ENCODE measurements at places on chromosomes 2 and 18.

DNA sequence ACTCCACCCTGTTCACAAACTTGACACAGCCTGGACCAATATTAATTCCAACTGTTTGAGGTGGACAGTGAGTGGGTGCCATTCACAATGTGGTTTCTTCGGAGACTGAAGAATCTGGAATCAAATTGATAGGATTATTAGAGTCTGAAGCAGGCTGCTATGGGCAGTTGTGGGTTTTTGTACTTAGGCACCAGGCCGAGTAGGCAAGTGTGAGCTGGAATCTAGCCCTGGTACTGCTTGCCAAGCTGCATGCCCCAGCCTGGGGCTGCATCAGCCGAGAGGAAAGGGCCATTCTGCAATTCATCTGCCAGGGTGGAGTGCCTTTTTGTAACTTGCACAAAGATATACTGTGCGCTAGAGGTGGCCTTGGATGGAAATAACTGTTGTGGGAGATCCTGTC, 654.7 kb upstream of the FANCL start:
- DNase-seq = no peak

DNA sequence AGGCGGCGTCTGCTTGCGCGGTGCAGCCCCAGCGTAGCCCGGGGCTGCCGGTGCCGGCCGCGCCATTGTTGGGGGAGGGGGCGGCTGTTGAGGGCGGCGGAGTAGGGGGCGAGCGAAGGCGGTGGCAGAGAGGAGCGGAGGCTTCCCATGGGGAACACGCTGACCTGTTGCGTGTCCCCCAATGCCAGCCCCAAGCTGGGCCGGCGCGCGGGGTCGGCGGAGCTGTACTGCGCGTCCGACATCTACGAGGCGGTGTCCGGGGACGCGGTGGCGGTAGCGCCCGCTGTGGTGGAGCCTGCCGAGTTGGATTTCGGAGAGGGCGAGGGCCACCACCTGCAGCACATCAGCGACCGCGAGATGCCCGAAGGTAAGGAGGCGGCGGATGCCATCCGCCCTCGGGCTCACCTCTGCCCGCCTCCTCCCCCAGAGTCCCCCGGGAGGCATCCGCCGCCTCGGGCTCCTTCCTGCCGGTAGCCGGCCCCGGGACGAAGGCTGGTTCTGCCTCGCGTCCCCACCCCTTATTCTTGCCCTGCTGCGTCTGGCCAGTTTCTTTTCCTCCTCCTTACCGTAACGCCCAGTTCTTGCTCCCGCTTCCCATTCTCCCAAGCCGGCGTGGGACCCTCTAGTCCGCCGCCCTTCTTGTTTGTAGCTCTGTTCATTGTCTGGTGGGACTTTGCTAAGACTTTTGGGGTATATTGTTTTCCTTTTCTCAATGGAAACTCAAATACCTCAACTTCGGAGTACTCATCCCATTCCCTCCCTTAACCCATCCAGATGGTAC, 500 bp downstream of the CCNYL1 start:
- peak; percentile 68 for DNase-seq

GRCh38 chr2:202634556-202635427, at the start of gene FAM117B:
Gene FAM117B (plus strand): TSS chr2:202634969. CDS start chr2:202635188, 219 bp downstream.
- peak; percentile 99 for DNase-seq

- no peak for DNase-seq
Observed at GRCh38 chr18:10401521-10401920, 52.9 kb upstream of the APCDD1 start.

GRCh38 chr2:103734911-103735310, 973.1 kb downstream of the TMEM182 start:
- no peak for DNase-seq

DNA sequence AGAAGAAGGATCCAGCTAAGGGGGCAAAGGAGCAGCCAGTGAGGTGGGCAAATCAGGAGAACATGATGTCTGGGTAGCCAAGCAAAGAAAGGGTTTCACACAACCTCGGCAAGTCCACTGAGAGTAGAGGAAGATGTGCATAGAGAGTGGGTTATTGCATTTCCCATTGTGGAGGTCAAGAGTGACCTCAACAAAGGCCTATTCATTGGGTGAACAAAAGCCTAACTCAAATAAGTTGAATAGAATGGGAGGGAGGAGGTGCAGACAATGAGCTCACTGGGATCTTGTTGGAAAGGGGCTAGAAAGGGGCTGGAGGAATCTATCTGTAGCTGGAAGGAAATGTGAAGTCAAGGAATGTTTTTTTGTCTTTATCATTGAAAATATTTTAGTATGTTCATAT, 14.0 kb upstream of the PDCL3 start:
- DNase-seq = peak; percentile 30

- no peak for DNase-seq
Observed at GRCh38 chr2:119958670-119959268, 54.1 kb upstream of the EPB41L5 start.

GRCh38 chr2:201258666-201259615, 1.4 kb upstream of the CASP8 start:
- no peak for DNase-seq

GRCh38 chr2:70515938-70516337, 37.7 kb downstream of the TGFA start:
- DNase-seq = no peak

DNA sequence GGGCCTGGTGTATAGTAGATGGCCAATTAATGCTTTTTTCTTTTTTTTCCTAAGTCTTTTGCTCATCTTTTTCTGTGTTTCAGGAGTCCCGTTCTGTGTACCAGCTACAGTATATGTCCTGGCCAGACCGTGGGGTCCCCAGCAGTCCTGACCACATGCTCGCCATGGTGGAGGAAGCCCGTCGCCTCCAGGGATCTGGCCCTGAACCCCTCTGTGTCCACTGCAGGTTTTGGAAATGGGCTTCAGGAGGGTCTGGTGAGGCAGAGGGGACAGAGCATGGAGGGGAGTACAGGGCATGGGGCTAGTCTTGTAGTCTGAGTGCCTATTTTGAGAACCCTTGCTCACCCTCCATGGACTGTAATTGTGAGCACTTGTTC, 14.1 kb downstream of the PTPN18 start:
- no peak for DNase-seq

- no peak for DNase-seq
Observed at GRCh38 chr2:216680951-216681629, 14.3 kb downstream of the IGFBP5 start.

GRCh38 chr18:56019908-56020307, 431.9 kb upstream of the TCF4 start:
- no peak for DNase-seq

DNA sequence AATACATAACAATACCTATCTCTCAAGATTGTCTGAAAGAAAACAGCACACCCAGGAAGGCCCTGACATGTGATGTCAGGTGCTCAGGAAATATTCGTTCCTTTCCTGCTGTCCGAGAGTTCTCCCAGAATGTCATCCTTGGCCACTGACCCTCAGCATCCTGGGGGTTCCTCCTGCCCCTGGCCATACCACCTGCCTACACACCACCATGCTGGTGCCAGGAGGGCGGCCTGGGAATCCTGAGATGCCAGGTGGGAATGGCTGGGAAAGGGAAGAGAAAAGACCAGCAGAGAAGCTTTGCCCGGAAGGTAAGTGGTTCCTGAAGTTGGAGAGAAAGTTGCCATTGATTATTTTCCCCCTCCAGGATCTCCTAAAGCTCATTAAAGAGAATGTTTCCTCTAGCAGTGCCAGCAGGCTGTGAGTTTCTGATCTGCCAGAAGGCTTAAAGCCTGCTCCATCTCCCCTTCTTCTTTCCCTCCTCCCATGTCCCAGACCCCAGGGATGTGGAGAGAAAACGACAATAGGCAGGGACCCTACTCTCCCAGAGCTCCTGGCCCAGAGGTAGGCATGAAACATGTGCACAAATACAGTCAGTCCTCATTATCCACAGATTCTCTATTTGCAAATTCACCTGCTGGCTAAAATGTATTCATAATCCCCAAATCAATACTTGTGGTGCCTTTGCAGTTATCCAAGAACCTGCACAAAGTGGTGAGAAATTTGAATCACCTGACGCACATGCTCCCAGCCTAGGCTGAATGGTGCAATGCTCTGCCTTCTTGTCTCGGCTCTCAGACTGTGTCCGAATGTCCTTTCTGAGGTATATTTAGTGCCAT, 147.1 kb upstream of the MYCN start:
- no peak for DNase-seq

DNA sequence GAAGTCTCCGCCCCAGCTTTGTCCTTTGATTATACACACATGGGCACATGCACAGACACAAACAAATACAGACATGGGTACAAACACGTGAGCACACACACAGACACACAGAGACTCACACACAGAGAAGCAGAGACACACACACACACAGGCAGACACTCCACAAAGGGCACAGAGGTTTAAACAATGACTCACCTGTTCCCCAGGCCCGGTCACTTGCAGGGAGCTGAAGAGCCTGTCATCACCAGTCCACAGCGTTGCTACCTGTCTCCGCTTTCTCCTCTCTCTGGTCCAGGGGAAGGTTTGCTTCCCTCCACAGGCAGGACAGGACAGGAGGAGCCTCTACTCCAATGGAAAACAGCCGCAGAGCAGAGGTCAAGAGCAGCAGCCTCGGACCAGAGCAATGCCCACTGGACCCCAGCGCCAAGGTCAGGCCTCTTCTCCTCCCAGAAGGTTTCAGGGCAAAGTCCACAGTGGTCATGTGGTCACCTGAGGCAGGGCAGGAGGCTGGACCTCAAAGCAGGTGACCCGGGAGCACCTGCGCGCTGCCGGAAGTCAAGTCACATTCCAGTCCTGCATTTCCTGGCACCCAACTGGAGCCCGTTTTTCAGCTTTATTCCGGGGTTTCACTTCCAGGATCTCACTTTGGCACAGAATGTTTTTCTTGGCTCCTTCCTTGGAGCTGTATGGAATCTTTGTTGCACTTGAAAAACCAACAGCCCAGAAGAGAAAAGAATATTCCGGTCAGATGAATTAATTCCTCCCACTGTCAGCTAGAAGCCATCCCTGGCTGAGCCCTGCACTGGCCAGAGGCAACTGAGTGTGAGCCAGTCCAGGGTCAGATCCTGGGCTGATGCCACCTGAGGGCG, at the start of gene RAB17:
Gene RAB17 (minus strand): TSS at position 463 of the 869 bp plus-strand sequence. CDS start 4,580 bp downstream, outside the sequence.
- no peak for DNase-seq

DNA sequence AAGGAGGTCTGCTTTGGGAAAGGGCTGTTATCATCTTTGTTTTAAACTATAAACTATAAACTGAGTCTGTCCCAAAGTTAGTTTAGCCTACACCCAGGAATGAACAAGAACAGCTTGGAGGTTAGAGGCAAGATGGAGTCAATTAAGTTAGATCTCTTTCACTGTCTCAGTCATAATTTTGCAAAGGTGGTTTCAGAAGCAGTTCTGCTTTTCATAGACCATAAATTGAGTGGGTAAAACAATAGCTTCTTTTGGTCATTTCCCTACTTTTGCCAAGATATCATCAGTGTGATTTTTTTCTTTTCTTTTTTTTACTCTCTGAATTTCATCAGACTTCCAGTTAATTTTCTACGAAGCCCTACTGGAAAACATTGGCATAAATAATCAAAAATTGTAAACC, 117.0 kb downstream of the AP1S3 start:
- DNase-seq = no peak

DNA sequence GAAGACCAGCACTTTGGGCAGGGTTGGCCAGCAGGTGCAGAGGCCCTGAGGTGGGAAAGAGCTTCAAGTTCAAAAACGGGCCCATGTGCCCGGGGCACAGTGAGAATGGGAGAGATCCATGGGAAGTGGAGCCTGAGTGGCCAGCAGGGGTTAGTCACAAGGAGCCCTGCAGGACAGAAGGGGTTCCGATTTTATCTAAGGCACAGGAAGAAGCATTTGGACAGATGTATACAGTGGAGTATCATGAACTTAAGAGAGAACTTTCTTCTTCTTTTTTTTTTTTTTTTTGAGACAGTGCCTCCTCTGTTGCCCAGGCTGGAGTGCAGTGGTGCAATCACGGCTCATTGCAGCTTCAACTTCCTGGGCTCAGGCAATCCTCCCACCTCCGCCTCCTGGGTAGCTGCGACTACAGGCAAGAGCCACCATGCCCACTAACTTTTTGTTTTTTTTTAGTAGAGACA, 24.0 kb downstream of the WIPF1 start:
- DNase-seq = no peak

DNA sequence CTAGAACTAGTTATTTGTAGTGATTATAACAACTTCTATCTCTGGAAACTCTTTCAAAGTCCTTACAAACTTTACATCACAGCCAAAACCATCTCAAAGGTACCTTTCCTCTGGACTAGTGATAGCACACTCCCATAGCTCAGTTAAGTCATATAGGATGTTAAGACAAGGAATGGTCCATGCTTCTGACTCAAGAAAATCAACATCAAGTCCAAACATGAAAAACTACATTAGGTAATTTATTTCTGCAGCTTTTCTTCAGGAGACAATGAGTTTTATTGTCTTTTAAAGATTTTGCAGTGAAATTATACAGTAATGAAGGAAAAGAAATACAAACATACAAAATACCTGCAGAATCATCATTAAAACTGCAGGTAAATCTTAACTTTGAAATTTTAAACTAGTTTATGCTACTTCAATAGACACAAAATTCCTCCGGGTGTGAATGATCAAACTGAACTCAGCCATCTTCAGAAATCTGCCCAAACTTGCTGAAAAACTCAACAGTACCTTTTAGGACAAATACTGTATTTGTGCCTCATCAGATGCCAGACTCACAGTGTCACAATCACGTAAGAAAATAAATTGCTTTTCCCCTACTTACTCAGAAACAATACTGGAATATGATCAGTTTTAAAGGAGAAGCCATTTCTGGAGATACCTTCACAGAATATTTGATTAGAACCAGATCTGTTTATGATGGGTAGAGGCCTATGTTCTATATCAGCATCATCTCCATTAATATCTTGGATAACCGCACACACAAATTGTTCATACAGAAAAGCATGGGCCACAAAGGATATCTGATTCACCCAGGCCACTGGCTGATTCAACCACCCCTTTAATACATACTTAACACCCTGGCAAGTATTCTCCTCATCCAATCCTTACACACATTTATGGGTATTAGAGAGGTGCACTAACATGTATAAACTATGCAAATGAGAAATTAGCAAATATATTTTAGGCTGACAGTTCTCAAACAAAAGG, 2.6 kb downstream of the TMEM131 start:
- no peak for DNase-seq

DNA sequence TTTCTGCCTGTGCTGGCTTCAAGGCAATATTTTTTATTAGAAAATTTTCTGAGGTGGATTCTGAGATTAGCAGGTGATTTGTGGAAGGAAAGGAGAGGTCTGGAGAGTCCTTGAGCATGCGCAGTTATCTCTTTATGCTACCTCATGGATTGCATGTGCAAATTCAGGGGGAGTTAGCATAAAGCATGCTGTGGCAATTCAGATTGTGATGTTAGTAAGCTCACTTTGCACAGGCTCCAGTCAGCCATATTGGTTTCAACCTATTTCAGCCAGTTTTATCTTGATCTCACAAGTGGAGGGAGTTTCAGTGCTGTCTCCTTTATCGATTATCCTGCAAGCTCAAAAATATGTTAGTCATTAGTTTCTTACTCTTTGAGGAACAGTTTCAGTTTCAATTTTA, 2012.3 kb upstream of the PIK3C3 start:
- no peak for DNase-seq

GRCh38 chr2:173749315-173749714, 215.9 kb downstream of the SP3 start:
- DNase-seq = peak; percentile 27

GRCh38 chr2:30686000-30686399, 121.2 kb downstream of the CAPN13 start:
- DNase-seq = no peak

GRCh38 chr2:239192456-239192855, 208.4 kb downstream of the HDAC4 start:
- no peak for DNase-seq

Data from HAP-1 (cell line).